HEK293T (cell line): ENCODE measurements at places on chromosomes 3 and 15.

- no peak for DNase-seq
These were observed 125.9 kb downstream of the LRTM1 start for GRCh38 chr3:54801977-54802376.

DNA sequence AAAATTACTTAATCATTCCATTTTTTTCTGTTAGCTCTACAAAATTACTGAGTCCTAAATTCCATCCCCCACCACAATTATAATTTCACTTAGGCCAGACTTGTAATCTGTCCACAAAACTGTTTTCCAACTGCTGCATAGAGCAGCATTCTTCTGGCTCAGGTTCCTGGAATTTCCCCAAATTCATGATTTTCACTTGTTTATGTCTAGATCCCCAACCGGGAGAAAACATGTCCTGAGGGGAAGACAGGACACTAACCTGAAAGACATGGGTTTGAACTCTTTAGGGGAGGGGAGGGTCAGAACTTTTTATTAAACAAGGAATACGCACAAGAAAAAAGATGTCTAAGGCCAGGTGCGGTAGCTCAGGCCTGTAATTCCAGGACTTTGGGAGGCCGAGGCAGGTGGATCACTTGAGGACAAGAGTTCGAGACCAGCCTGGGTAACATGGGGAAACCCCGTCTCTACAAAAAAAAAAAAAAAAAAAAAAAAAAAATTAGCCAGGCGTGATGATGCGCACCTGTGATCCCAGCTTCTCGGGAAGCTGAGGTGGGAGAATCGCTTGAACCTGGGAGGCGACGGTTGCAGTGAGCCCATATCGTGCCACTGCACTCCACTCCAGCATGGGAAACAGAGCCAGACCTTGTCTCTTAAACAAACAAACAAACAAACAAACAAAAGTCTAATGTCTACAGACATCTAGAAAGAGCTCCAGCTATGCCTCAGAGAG lies 1.5 kb downstream of the ETFA start:
- no peak for DNase-seq

- no peak for DNase-seq
These were observed 58.2 kb downstream of the HEG1 start for GRCh38 chr3:124997303-124998246.

- DNase-seq, result peak; percentile 66
These were observed 26.3 kb downstream of the NGRN start for GRCh38 chr15:90291679-90292356.

DNA sequence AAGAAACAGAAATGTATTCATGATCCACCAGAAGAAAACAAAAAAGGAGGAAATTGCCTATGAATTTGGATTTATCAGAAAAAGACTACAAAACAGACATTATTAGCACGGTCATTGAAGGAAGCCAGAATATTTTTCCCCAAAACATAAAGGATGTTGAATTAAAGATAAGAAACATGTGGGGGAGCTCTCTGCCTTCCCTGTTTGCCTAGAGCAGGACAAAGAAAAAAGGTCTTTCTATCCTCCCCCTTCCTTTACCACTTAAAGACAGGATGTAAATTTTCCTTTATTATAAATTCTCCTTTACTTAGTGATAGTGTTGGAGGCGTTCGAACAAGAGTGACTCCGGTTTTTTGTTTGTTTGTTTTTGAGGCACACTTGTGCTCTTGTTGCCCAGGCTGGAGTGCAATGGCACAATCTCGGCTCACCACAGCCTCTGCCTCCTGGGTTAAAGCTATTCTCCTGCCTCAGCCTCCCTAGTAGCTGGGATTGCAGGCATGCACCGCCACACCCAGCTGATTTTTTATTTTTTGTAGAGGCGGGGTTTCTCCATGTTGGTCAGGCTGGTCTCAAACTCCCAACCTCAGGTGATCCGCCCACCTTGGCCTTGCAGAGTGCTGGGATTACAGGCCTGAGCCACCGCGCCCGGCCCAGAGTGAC lies 14.9 kb upstream of the RPN1 start:
- DNase-seq, result no peak
